ENCODE measurements at places on chromosomes 1 and 21. TPM values are rescaled to one million over a fixed set of nuclear protein-coding genes. Genes with fewer than 3 reads are reported as not detected.

GRCh38 chr1:234488054-234489006 is 9.4 kb upstream of the TARBP1 start:
- H3K27ac ChIP-seq, result no peak overlapping the region
- H3K36me3 ChIP-seq, result no peaks in the 10 kb centered on the region
- no peaks in the 10 kb centered on the region for H3K27me3 ChIP-seq
- no peak overlapping the region for H3K4me3 ChIP-seq
- H3K4me1 ChIP-seq, result no peaks in the 10 kb centered on the region

DNA sequence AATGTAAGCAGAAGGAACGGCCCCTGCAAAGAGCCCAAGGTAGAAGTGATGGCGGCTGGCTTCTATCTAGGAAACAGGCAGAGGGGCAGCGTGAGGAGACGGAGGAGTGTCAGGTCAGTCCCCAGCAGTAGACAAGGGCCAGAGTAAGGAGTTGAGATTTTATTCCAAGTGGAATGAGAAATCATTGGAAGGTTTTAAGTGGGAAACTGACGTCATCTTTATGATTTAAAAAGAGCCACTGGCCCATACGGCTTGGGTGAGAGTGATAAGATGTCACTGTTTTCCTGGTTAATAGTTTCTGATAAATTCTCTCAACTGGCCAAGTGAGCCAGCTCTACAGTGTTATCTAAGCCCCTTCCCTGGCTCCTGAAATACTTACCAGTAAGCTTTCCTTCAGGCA is 103.2 kb upstream of the CAMK1G start:
- no peaks in the 10 kb centered on the region for H3K4me1 ChIP-seq
- no peaks in the 10 kb centered on the region for H3K36me3 ChIP-seq
- DNase-seq, result no peak
- H3K4me3 ChIP-seq, result no peak overlapping the region
- no peak overlapping the region for H3K27ac ChIP-seq

DNA sequence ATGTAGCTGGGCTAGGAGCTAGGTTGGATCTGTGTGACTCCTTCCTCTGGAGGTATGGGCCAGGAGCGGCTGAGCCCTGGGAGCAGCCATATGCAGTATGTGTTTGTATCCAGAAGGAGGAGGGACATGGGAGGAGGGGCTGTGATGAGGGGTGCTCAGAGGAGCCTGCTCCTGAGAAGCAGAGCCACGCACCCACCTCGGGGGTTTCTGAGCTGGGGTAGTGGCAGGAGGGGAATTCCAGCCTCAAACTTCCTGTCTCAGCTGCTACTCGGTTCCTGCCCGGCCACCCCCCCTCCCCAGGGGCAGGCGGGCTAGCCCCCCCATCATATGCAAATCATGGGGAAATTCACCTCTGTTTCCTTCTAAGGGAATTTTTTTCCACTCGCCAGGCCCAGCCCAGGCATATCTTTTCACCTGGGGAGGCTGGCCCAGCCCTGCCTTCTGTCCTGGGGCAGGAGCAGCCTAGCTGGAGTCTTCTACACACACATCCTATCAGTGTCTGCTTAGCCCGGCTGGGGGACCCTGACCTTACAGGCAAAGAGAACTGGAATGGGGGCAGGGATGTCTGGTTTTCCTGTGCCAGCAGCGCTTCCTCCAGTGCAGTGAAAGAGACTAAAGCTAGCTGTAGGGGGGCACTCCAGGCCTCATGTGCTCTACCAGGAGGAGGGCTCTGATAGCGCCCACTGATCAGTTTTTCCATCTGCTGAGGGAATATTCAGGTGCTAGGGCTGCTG is 3.0 kb downstream of the ZC3H12A start:
- H3K27me3 ChIP-seq, result no peaks in the 10 kb centered on the region
- H3K27ac ChIP-seq, result peak overlapping the region; percentile 77
- peak overlapping the region; percentile 47 for H3K4me3 ChIP-seq
- H3K4me1 ChIP-seq, result peaks cover 38% of the 10 kb centered on the region
- no peaks in the 10 kb centered on the region for H3K36me3 ChIP-seq

- H3K36me3 ChIP-seq, result no peaks in the 10 kb centered on the region
- H3K27me3 ChIP-seq, result no peaks in the 10 kb centered on the region
- no peak for DNase-seq
- no peak overlapping the region for H3K4me3 ChIP-seq
Observed at GRCh38 chr1:194052514-194053338, 866.3 kb upstream of the B3GALT2 start.

- no peak overlapping the region for H3K4me3 ChIP-seq
- H3K27me3 ChIP-seq, result no peaks in the 10 kb centered on the region
- no peak for DNase-seq
- H3K27ac ChIP-seq, result no peak overlapping the region
- no peaks in the 10 kb centered on the region for H3K4me1 ChIP-seq
Observed at GRCh38 chr1:92543131-92544055, 56.7 kb upstream of the GFI1 start.

- H3K4me3 ChIP-seq, result no peak overlapping the region
- peaks cover 34% of the 10 kb centered on the region for H3K4me1 ChIP-seq
- no peaks in the 10 kb centered on the region for H3K27me3 ChIP-seq
Observed at GRCh38 chr1:234541286-234541975, 62.5 kb upstream of the TARBP1 start.

The CFAP107 gene
- total RNA-seq, result not detected

The SIM2 gene
- total RNA-seq, result 0.11 TPM

The FOXD2 gene
- 0.08 TPM for total RNA-seq

The ATXN7L2 gene
- 3.6 TPM for total RNA-seq

The LCE2C gene
- total RNA-seq, result not detected

Data from ovary (tissue), 10 donors.